Brain microvascular endothelial cell (primary cell): ENCODE measurements at places on chromosomes 1 and 21.
A peak's percentile ranks its signal among the peaks of the same experiment; 100 is the strongest.

DNA sequence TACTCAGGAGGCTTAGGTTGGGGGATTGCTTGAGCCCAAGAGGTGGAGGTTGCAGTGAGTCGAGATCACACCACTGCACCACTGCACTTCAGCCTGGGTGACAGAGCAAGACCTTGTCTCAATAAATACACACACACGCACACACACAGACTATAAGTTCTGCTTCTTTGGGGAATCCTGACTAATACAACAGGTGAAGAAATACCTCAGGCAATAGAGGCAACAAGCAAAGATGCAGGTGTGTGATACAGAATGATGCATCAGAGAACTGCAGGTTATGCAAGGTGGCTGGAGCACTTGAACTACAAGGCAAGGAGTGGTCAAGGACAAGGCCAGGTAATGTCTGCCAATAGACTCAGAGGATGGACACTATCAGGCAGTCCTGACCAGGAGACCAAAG lies 117.6 kb upstream of the ZNF678 start:
- no peak for DNase-seq

GRCh38 chr1:147575376-147575775 lies 34.1 kb downstream of the BCL9 start:
- DNase-seq: no peak

- DNase-seq: no peak
Observed at GRCh38 chr1:97138515-97139032, 417.0 kb downstream of the PTBP2 start.

DNA sequence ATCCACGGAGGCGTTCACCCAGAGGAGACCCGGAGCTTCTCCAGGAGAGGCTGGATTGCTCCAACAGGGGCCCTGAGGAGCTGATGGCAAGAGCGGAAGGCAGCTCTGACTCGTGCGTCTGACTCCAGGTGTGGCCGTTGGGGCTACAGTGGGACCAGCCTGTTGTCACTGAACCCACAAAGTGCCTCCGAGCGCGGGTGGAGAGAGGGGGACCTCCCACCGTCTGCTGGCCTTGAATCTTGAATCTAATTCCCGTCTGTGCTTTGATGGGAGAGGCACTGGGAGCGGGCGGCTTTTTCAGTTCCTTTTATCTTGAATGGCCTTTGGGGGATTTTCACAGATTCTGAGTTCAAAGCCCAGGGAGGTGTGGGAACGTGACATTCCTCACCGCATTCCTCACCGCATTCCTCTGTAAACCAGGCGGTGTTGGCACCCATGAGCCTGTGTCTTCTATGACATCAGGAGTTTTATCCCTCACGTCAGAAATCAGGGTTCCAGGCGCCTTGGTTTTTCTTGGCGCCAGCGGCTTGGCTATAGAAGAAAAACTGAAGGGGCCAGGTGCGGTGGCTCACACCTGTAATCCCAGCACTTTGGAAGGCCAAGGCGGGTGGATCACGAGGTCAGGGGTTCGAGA lies 39.2 kb upstream of the COL18A1 start:
- DNase-seq: peak; percentile 64

DNA sequence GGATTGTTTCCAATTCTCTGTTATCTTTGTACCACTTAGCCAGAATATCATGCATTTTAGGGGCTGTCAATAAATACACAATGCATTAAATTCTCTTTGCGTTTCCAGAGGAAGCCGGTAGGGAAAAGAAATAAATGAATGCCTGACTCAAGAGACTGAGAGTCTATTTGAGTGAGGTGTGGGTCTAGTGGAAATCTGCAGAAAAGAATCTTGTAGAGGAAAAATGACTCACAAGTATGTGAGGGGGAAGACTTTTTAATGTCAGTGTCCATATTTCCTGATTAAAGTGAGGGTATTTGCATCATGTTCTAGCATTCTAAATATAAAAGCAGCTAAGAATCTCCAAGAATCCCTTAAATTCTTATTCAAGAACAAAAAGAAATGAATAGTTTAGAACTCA lies 271.1 kb downstream of the PTPRC start:
- DNase-seq: peak; percentile 26

DNA sequence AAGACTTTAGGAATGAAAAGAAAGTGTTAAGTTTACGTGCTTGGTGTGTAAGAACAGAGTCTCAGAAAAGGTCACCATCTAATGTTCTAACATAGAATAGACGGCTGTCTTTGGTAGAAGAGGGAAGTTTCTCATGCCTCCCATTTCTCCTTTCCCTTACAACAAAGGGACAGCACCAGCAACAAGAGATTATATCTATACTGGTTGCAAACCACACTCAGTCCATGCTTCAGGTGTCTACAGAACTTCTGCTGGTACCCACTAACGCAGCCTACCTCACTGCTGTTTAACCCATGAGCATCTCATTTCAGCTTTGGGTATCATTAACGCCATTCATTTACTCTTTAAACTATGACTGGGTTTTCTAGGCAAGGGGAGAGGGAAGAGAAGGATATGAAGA lies 9.2 kb upstream of the ITPKB start:
- DNase-seq: no peak

- DNase-seq: no peak
Observed at GRCh38 chr1:40027647-40028046, 12.9 kb upstream of the CAP1 start.

DNA sequence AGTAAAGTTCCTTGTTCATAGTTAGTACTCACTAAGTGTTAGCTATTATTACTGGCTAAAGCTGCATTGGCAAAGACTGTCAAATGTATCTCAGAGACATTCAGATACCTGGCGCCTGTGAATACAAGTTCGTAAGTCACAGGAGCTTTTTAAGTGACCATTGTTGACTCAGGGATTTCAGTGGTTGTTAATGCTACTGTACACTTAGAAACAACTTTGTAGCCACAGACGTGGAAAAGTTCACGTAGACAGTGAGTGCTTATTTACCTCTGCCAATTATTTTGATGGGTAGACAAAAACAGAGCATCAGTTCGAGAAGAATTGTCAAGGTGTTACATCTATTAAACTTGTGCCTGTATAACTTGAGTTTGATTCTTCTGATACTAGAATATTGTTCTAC lies 59.1 kb upstream of the RRP15 start:
- no peak for DNase-seq

GRCh38 chr1:246279402-246279801 lies 227.7 kb downstream of the SMYD3 start:
- DNase-seq: no peak

DNA sequence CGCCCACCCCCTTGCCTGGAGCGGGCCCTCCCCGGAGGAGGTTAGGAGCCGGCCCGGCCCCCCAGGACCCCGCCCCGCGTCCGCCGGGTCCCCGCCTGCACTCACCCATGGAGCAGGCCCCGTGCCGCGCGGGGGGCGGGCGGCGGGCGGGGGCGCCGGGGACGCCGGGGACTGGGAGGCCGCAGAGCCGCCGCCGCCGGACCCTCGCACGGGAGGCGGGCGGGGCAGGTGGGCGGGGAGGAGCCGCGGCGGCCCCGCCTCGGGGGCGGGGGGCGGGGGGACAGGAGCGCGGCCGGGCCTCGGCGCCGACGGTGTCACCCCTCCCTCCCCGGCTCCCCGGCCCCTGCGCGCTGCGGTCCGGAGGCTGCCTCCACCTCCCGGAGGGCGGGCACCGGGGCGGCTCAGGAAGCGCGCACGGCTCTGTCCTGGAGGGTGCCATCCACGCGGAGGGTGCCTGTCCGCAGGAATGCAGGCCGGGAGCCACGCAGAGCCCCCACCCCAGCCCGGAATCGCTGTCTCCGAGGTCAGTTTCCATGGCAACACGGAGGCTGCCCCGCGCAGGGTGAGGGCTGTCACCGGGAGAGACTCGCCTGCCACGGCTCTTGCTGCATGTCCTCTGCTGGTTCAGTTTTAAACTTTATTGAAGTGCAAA lies 5.9 kb upstream of the PLEKHG5 start:
- DNase-seq: no peak
